ENCODE measurements at places on chromosomes 2 and 18.

DNA sequence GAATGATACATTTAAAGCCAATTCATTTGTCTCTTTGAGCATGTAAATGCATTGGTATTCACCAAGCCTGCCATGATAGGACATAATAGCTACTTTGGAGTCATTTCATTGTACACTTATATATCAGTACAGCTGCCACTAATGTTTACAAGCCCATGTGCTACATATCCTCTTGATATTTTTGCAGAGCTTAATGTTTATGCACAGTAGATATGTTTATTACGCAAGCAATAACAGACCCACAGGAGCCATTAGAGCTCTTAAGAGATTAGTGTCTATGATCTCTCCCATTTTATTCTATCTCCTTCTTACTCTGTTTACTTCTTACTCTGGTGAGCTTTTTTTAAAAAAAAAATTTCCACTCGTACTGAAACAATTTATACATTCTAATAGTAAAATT, 1132.1 kb upstream of the ZEB2 start:
- no peak for DNase-seq

GRCh38 chr2:7665880-7666279, 748.7 kb downstream of the RNF144A start:
- DNase-seq = no peak

GRCh38 chr2:181183878-181184542, 203.6 kb downstream of the UBE2E3 start:
- DNase-seq = no peak

- DNase-seq = no peak
Measured at GRCh38 chr18:58738322-58738721, 67.1 kb downstream of the MALT1 start.

- DNase-seq = no peak
Measured at GRCh38 chr2:100113990-100114433, 28.4 kb downstream of the AFF3 start.

- peak; percentile 98 for DNase-seq
Measured at GRCh38 chr18:75408554-75409506, 18.7 kb downstream of the SMIM21 start.

- DNase-seq = no peak
Measured at GRCh38 chr2:120590841-120591240, 144.8 kb upstream of the GLI2 start.

All from M059J (cell line).